ENCODE measurements at places on chromosomes 7 and 10.

- no peak for DNase-seq
Observed at GRCh38 chr7:112201411-112201810, 4.8 kb downstream of the DOCK4 start.

- DNase-seq = no peak
Observed at GRCh38 chr10:50452603-50453002, 171.2 kb downstream of the SGMS1 start.

- no peak for DNase-seq
Observed at GRCh38 chr10:33410096-33410859, 75.8 kb upstream of the NRP1 start.

- DNase-seq = peak; percentile 15
Observed at GRCh38 chr10:132162021-132162531, 24.7 kb upstream of the DPYSL4 start.
